ENCODE measurements at places on chromosomes 1 and 21. TPM values are rescaled to one million over a fixed set of nuclear protein-coding genes. Genes with fewer than 3 reads are reported as not detected.

- DNase-seq: peak; percentile 79
Measured at GRCh38 chr1:248858096-248858890, 592 bp downstream of the ZNF692 start.

GRCh38 chr21:42047821-42048613, 23.1 kb upstream of the UMODL1 start:
- no peak for DNase-seq

DNA sequence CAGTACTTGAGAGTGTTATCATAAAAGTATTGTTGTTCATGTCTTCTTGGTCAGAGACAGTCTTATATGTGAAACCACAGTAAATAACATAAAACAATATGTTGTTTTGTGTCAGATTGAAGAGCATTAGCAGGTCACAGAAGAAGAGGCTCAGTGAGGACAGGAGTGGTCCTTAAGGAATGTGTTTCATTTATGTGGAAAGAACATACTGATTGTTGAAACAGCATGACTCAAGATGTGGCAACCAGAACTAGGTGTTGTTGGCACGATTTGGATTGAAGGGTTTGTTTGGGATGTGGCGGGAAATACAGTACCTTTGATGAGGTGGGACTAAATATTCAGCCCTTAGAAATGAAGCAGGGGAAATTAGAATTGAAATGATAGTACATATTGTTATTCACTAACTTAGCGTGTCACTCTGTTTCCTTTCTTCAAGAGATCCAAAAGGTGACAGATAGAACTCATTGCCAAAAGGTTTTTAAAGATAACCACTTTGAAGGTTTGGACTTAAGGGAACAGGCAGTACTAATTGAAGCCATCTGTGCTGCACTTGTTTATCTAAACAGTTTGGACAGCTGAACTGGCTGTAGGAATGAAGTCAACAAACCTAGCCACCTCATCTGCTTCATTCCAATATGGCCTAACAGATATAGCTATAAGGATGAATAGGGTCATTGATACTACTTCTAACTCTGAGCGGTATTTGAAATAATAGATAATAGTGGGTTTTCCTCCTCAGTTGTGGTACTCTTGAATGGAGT, 14.4 kb downstream of the RALGPS2 start:
- DNase-seq: no peak

- no peak for DNase-seq
Measured at GRCh38 chr1:193275773-193276172, 89.4 kb upstream of the B3GALT2 start.

DNA sequence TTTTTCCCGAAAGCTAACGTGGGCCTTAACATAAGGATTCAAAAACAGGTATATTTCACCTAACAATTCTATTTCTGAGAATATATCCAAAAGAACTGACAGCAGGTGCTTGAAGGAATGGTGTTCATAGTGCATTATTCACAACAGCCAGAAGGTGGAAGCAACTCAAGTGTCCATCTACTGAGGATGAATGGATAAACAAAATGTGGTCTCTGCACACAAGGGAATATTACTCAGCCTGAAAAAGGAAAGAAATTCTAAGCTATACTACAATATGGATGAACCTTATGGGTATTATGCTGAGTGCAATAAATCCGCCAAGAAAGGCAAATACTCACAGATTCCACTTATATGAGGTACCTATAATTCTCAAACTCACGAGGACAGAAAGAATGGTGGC, 6.1 kb upstream of the RIPPLY3 start:
- no peak for DNase-seq

DNA sequence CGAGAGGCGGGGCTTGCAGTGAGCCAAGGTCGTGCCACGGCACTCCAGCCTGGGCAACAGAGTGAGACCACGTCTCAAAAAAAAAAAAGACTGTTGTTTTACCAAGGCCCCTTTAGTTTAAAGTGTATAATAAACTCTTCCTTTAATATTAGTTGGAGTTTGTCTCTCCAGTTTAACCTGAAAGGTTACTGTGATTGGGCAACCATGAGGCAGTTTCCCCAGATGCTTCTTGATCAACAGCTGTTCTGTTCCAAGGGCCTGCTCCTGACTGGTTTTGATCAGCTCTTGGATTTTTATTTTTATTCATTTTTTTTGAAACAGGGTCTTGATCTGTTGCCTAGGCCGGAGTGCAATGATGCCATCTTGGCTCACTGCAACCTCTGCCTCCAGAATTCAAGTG, 18.1 kb upstream of the C2CD2 start:
- no peak for DNase-seq

GRCh38 chr1:91750398-91750996, 135.5 kb downstream of the TGFBR3 start:
- no peak for DNase-seq

GRCh38 chr21:41725421-41726031, 41.3 kb downstream of the RIPK4 start:
- no peak for DNase-seq

GRCh38 chr1:89608984-89609725, 23.8 kb upstream of the LRRC8C start:
- DNase-seq: peak; percentile 14

DNA sequence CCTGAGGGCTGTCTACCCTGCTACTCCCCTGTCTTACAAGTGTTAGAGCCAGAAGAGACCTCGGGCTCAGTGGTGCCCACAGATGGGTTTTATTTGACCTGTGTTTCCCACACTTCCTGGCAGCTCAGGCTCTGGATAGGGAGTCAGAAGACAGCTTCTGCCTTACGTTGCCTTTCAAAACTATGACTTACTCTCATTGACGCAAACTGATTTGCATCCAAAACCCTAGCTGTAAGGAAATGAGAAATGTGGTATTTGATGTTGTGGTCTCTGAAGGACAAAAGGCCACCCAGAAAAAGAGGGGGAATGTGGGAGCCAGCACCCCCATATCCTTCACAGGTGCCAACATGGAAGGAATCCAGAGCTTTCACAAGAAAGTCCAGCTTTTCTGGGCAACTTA, 180.2 kb downstream of the ATG4C start:
- DNase-seq: no peak

GRCh38 chr1:180881806-180882509, 30.7 kb upstream of the KIAA1614 start:
- DNase-seq: no peak

GRCh38 chr1:43836267-43836951, 97.2 kb upstream of the ARTN start:
- peak; percentile 89 for DNase-seq

- DNase-seq: no peak
Measured at GRCh38 chr1:248849152-248849551, 9.7 kb downstream of the ZNF692 start.

The CKS1B gene
- not detected for total RNA-seq

The OR2T33 gene
- total RNA-seq: not detected

The SLC35D1 gene
- total RNA-seq: 10.0 TPM

The PGLYRP3 gene
- not detected for total RNA-seq

The NUAK2 gene
- 46.8 TPM for total RNA-seq

The HMGCS2 gene
- total RNA-seq: 215 TPM

The SPRR2B gene
- total RNA-seq: not detected

The ADAMTS4 gene
- 34.8 TPM for total RNA-seq

The SLC45A1 gene
- total RNA-seq: 2.5 TPM

All from transverse colon (tissue), 4 donors.